Transverse colon (tissue), 4 donors: ENCODE measurements at places on chromosomes 12 and 14. TPM values are rescaled to one million over a fixed set of nuclear protein-coding genes. Genes with fewer than 3 reads are reported as not detected.

DNA sequence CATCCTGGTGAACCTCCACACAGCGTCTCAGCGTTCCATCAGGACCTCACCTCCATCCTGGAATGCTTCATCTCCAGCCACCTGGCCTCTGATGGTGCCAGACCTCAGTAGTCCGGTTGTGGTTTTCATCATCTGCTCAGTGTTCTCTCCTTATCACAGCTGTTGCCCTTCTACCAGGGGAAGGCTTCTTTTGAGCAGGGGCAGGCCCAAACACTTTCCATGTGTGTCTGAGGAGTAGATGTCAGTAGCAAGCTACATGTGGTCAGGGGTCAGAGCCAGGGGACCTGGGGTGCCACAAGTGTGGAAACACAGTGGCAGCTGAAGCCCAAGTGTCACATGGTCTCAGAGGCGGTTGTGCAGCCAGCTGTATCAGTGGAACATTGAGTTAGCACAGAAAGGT, 30.2 kb upstream of the FGD4 start:
- DNase-seq = no peak
- H3K27me3 ChIP-seq = no peaks in the 10 kb centered on the region
- no peak overlapping the region for H3K27ac ChIP-seq
- H3K4me3 ChIP-seq = no peak overlapping the region
- H3K36me3 ChIP-seq = no peaks in the 10 kb centered on the region

GRCh38 chr12:49813131-49813530, 15.1 kb downstream of the NCKAP5L start:
- H3K36me3 ChIP-seq = no peaks in the 10 kb centered on the region
- no peak overlapping the region for H3K4me3 ChIP-seq
- peaks cover 15% of the 10 kb centered on the region for H3K4me1 ChIP-seq
- DNase-seq = no peak
- H3K27me3 ChIP-seq = no peaks in the 10 kb centered on the region

- no peak for DNase-seq
- H3K27me3 ChIP-seq = no peaks in the 10 kb centered on the region
- no peak overlapping the region for H3K4me3 ChIP-seq
- no peak overlapping the region for H3K27ac ChIP-seq
These were observed 68.0 kb downstream of the PTPRR start for GRCh38 chr12:70852416-70853150.

DNA sequence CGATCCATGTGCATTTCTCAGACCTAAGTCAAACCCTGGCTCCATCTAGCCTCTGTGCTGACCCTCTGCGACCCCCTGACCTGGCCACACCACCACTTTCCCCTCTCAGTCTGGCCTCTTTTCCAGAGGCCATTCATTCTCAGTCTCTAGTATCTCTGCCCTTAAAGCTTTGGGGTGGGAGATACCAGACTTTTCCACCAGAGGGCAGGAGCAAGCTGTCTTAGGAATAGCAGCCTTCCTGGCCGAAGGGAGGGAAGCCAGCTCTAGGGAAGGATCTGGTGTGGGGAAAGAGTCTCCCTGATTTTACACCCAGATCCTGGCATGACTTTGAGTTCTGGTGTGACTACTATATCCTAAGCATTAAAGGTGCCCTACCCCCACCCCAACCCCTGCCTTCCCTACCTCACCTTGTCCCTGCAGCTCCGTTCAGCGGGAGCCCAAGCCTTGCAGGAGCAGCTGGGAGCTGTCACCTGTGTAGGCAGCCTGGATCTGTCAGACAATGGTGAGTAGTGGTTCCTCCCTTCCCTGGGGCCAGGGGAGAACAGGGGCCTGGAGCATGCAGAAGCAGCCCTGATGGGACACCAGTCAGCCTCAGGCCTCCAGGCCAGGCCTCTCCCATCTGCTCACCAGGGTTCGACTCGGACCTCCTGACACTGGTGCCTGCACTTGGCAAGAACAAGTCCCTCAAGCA, 6.6 kb downstream of the CARMIL3 start:
- no peak overlapping the region for H3K27ac ChIP-seq
- peak; percentile 84 for DNase-seq
- H3K4me3 ChIP-seq = no peak overlapping the region
- H3K4me1 ChIP-seq = no peaks in the 10 kb centered on the region
- no peaks in the 10 kb centered on the region for H3K27me3 ChIP-seq

The P2RX7 gene
- 7.0 TPM for total RNA-seq

The KRT7 gene
- total RNA-seq = not detected

- DNase-seq = no peak
- H3K36me3 ChIP-seq = no peaks in the 10 kb centered on the region
These were observed 3.1 kb downstream of the LRFN5 start for GRCh38 chr14:41609704-41610183.

- H3K27ac ChIP-seq = no peak overlapping the region
These were observed 108.6 kb upstream of the TTC7B start for GRCh38 chr14:90924621-90925340.

GRCh38 chr12:105865886-105866285, 272.9 kb downstream of the NUAK1 start:
- H3K4me3 ChIP-seq = no peak overlapping the region
- no peak for DNase-seq
- H3K4me1 ChIP-seq = no peaks in the 10 kb centered on the region
- no peaks in the 10 kb centered on the region for H3K36me3 ChIP-seq

The RNASE4 gene
- 74.5 TPM for total RNA-seq

- no peaks in the 10 kb centered on the region for H3K27me3 ChIP-seq
- DNase-seq = no peak
- H3K4me1 ChIP-seq = no peaks in the 10 kb centered on the region
- H3K36me3 ChIP-seq = no peaks in the 10 kb centered on the region
These were observed 37.0 kb upstream of the HMGA2 start for GRCh38 chr12:65787056-65787865.

The RFX4 gene
- total RNA-seq = not detected
